ENCODE measurements at places on chromosomes 12 and 14.
A peak's percentile ranks its signal among the peaks of the same experiment; 100 is the strongest.

GRCh38 chr14:23441076-23441475, 5.6 kb upstream of the MYH7 start:
- no peak for DNase-seq

DNA sequence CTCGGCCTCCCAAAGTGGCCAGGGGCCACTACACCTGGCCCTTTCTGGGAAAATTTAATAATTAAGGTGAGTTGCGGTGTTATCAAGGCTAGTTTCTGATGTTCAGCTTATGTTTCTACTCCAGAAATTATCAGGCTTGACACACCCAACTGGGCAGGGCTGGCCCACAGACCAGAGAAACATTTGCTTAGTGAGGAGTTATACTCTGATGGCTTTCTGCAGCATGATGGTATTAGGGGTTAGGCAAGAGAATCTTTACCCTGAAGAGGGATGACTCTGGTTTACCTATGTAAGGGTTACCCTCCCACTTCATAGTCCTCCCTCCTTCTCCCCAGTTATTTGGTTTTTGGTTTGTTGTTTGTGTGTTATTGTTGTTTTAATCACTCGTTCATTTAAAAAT, 24.5 kb upstream of the HECTD1 start:
- DNase-seq, result no peak

DNA sequence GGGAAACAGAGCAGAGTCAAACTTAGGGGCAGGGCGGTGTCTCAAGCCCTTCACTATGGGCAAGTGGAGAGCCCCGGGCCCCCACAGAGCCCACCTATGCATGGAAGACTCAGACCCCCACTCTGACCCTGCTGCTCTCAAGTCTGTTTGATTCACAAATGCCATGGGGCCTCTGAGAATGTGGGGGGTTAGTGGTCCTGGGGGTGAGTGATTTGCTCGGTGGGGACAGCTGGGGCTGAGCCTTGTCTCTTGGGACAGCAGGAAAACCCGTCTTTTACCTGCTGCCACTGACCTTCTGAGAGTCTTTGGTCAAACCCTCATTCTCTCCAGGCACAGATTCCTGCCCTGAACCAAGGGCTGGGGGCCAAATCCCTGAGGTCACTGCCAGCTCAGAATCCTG, 201.0 kb upstream of the RTL1 start:
- DNase-seq, result no peak

DNA sequence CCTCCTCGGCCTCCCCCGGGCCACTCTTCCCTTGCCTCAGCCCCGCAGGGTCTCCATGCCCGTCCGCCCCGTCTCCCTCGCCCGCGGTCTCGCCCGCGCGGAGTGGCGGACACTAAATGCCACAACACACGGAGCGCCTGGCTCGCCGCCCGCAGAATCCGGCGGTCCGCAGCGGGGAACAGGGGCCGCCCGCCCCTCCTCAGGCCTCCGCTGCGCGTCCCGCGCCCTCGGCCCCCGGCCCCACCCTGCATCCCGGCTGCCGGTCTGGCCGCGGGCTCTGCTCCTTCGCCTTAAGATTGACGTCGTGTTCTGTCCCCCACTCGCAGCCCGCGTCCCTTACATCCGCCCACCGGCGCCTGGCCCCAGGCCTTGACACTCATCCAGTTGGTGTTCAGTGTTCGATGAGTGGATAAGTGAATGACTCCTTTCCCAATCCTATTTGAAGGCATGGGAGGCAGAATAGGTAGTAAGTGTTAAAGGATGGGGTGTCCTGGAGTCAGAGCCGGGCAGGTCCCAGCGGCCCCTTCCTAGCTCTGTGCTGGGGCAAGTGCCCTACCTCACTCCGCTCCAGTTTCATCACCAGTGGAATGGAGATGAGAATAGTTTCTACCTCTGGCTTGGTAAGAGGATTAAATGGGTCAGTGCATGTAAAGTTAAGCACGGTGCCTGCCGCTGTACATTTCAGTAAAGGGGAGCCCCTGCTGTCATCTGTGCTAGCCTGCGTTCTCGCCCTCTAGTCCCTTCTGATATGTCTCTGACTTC, 622 bp downstream of the TECPR2 start:
- DNase-seq, result peak; percentile 30

- DNase-seq, result peak; percentile 82
Measured at GRCh38 chr14:92475451-92476187, 38.0 kb upstream of the RIN3 start.

- no peak for DNase-seq
Measured at GRCh38 chr12:22615963-22616501, 8.9 kb upstream of the ETNK1 start.

DNA sequence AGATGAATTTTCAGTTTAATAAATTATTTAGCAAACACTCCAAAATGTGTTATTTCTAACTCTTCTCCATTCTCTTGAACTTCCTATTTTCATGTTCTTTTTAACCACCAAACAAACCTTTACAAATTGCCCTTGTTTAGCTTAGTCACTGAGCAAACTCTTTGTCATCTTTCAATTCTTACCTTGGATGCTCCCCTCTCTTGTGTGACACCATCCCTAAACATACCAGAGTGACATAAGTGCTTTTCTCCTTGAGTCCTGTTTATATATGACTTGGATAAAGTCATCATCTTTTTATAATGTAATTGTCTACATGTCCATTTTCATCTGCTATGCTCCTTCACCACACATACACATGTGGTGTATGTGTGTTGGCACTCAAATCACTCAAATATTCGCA, 3.4 kb upstream of the TMEM19 start:
- no peak for DNase-seq

- DNase-seq, result no peak
Measured at GRCh38 chr12:51429700-51430099, 5.1 kb downstream of the SLC4A8 start.

DNA sequence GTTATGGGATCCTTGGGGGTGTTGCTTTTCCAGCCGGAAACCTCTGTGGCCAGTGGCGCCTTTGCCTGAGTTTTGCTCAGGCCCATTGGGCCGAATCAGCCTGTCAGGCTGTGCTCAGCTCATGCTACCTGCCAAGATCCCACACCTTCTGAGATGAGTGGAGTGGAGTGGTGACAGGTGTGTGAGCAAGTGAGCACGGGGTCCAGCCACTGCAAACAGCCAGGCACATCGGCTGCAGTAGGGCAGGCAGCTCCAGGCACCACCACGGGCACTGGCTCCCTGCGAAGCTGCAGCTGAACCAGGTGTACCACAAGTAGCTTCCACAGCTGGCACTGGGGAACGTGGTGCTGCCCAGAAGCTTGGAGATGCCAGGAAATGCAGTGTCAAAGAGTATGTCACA, 21.1 kb upstream of the WDR89 start:
- DNase-seq, result no peak

GRCh38 chr12:16285586-16285985, 8.1 kb upstream of the SLC15A5 start:
- DNase-seq, result no peak

GRCh38 chr14:103161054-103161397, 37.8 kb downstream of the TNFAIP2 start:
- no peak for DNase-seq

DNA sequence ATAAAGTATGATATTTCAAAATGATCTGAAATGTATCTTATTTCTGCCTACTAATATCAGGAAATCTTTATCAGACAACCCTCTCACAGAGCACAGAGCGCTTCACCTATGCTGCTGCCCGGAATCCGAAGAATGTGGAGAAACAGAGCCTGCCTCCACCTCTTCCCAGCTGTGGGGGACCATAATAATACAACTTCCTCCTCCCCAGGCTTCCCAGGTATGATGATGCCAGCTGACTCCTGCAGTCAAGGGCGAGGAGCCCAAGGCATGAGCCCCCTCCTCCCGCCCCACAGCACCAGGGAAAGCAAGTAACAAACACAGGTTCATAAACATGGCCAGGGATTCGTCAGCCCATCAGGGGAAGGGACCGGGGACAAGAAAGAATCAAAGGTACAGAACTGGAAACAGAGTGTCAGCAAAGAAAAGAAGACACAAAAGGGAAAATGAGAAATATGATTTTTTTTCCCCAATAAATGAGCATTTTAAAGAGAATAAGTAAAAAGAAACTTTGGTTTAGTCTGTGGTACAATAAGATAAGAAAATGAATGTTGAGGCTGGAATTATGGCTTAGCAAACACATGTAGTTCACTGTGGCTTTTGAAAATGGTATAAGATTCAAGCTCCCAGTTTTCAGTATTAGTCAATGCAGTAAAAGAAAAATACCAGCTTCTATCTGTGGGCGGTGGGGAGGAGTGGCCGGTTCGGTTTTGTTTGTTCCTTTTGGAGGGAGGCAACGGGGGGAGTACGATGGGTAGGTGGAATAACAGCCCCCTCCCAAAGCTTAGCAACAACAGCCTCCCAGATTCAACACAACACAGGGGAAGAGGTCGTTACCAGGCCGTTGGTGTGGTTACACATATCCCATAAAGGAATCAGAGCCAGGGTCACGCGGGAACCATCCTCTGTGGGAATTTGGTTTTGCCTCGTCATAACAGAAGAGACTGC, 68.3 kb downstream of the SETD3 start:
- DNase-seq, result peak; percentile 74

GRCh38 chr12:28268608-28269229, 78.5 kb downstream of the CCDC91 start:
- DNase-seq, result no peak

DNA sequence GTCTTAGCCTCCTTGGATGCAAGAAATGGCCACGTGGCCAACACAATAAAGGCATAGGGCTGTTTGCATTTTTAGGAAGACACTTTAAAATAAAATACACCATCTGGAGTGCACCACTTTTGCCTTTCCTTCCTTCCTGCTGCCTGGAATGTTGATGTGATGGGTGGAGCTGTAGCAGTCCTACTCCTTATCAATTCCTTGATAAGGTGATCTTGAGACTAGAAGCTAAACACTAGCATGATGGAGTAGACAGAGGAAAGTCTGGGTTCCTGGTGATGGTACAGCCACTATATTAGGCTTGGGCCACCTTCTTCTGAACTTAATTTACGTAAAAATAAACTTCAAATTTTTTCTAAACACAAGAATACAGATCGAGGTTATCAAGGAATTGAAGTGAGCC, 2.9 kb upstream of the GLT1D1 start:
- DNase-seq, result no peak

DNA sequence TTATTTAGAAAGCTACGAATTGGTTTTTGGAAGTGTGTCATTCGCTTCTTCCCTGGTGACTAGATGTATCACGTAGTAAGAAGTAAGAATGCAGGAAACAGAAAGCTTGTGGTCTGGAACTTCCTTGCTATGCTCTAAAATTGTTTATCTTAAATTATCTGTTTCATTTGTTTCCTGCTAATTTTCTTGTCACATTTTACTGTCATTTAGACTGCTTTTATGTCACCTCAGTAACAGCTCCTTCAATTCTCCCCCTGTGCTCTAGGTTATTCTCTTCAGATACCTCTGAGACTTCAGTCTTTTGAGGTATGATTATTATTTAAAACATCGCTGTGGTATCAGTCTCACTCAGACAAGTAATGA, 699 bp upstream of the CD69 start:
- DNase-seq, result no peak

DNA sequence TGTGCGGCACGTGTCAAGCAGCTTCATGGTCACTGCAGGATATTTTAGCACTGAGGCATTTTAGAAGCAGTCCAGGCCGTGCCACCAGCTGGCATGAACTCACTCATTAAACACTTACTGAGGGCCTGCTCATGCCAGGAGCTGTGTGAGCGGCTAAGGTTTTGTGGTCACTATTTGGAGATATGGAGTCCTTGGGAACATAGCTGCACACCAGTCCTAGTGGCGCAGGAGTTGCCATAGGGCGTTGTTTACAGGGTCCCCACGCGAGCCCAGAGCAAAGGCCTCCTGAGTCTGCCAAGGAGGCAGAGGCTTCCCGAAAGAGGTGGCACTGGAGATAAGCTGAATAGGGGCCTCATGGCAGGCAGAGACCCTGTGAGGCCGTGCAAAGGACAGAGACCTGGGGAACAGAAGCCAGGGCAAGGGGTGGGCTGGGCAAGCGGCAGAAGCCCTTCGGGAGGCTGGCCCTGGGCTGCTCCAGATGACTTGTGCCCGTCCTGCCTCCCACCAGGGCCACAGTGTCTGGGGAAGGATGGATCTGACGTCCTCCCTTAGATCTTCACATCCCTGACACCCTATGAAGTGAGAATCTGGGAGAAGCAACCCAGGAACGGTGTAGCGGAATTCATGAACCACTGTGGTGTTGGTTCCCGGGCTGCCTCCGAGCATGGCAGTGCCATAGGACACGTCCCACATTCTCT, 38.9 kb downstream of the SFSWAP start:
- DNase-seq, result no peak

GRCh38 chr14:31161274-31161673, 46.3 kb downstream of the HECTD1 start:
- no peak for DNase-seq

DNA sequence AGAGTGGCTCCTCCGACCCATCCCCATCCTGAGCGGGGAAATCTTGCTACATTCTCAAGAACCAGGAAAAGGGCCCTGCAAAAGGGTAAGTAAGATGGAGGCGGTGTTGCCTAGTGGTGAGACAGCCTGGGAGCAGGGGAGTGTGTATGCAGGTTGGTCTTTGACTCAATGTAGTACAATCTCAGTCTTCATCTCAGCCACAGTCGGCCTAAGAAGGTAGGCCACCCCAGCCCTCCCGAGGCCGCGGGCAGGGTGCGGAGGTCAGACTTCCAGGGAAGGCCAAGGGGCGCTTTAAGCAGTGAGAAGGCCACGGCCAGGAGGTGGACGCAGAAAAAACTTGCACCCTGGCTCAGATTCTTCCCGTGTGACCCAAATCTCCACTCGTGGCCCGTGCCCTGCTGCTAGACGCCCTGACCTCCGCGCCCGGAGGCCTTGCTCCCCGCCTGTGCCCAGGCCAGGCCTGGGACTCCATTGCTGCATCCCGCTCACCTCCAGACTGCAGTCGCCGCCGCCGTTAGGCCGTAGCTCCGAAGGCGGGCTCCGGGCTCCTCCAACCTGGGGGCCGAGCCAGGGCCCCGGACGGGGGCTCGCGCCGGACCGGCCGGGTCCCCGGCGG, 435 bp downstream of the FOXM1 start:
- peak; percentile 26 for DNase-seq

- no peak for DNase-seq
Measured at GRCh38 chr12:18320976-18321375, 59.7 kb downstream of the PIK3C2G start.

- no peak for DNase-seq
Measured at GRCh38 chr14:79728331-79728730, 483.0 kb downstream of the DIO2 start.

DNA sequence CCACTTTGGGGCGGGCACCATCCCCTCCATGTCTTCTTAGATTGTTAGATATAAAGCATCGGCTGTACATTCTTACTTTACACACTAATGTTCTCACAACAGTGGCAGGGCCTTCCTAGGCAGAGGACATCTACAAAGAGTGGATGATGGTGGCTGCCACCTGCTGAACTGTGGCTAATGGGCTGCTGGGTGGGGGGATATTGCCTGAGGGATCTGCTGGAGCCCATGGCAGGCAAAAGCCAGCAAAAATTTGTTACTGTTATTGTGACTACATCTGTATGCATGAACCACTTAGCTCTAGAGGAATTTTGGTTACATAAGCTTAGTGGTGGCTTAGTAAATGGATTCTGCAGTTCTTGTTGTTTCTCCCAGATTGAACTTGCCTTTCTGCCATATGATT, 52.6 kb downstream of the DIP2B start:
- peak; percentile 50 for DNase-seq

- DNase-seq, result peak; percentile 58
Measured at GRCh38 chr12:110002676-110003515, 3.7 kb downstream of the ANKRD13A start.

Measured in fibroblast of lung (primary cell).